Stimulated activated CD8-positive, alpha-beta memory T cell treated with anti-CD3 and anti-CD28 coated beads, Interleukin-7, amount 100 ng/mL, for 1 hour (primary cell): ENCODE measurements at places on chromosomes 11 and 22.

DNA sequence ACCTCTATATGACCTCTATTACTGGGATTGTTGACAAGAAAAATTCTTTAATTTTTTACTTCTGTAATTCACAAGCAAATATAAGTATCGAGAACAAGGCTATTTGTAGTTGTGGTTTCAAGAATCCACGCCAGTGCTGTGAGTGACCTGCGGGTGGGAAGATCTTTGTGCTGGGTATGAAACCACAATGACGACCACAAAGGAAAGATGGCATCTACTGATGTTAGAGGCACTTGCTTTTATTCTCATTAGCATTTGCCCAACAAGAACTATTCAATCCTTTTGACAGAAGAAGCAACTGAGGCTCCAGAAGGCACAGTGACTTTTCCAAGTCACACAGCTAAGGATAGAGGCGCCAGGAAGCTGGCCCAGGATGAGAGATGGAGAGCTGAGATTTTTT, 1054.9 kb downstream of the TBC1D22A start:
- DNase-seq: no peak

DNA sequence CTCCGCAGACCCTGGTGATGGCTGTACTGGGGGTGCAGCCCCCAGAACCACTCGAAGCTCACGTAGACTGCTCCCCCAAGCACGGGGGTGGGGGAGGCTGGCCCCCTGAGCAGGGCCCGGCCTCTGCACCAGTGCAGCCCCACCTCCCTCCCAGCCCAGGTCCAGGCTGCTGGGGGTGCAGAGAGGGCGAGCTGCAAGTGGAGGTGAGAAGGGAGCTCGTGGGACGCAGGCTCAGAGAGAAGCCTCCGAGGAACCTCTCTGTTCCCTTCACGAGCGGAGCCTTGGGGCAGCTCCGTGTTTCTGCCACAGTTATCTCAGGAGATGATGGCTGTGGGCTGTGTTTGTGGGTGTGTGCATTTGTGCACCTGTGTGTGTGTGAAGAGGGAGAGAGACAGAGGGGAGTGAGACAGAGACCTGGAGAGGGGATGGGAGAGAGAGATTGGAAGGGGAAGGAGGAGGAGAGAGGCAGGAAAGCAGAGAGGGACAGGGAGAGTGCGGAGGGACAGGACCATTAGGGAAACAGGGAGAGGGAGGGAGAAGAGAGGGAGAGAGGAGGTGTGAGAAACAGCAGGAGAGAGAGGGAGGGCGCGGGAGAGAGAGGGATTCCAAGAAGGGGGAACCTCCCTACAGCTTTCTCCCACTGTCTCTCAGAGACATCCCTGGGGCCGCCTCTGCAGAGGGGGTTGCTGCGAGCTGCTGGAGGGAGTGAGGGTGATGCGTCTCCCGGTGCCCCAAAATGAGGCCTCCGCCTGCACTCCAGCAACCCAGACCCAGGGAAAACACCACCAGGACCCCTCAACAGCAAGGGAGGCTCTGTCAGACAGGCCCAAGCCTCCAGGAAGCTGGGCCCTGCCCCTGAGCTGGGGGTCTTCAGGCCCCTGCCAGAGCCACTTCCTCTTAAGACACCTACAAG, 1488.6 kb downstream of the BRD1 start:
- DNase-seq: no peak

GRCh38 chr11:70129051-70129592, 51.0 kb downstream of the ANO1 start:
- no peak for DNase-seq

DNA sequence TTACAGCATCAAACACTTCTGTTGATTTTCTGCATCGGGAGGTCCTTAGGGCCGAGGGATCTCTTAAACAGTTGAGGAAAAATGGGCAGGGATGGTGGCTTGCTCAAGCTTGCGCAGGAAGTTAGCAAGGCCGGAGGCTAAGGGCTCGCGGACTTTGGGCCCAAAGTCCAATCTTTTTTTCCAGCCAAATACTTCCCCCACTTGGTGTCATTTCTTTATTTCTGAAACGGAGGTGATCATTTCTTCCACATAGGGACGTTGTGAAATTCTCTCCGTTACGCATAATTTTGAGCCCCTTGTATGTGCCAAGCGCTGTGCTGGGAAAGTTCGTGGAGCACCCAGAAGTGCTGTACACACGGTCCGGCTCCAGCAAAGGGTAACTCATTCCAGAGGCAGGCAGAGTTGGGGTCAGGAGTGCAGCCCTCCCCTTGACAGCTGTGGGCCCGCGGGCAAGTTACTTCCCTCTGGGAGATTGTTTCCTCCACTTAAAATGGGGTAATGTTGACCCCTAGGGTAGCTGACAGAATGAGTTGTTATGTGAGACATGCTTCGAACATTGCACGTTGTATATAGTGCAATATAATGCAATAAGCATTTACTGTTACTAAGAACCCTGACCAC, 809 bp downstream of the MIEF1 start:
- DNase-seq: no peak

DNA sequence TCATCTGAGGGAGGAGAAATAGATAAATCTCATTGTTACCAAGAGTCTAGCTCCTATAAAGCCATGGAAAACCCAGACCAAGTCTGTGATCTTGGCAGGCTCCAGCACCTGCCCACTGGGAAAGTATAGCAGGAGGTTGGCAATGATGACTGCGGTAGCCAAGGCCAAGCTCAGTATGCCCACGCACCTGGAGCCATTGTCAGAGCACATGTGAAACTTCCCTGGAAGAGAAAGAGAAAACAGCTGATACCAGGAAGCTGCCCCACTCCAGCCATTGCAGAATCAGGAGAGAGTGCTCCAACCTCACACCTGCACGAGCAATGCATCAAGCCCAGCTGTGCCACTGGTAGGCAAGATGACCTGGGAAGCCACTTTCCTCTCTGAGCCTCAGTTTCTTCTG, 62.2 kb upstream of the HEPHL1 start:
- DNase-seq: no peak

GRCh38 chr11:111097191-111097590, 148.3 kb upstream of the POU2AF2 start:
- no peak for DNase-seq

DNA sequence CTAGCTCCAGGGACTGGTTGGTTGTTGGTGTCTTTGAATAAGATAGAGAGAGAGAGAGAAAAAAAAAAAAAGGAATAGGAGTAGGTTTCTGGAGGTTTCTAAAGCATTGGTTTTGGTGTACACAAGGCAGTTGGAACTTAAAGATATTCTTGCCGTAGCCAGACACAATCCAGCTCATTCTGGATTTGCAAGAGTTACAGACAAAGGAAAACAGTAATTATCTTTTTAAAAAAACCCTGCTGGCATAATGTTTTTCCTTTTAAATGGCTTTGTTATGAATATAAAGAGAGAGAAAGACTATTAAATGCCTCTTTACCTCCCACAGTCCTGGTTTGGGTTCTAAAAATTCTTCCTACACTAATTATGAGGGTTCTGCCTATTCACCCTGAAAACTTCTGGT, 120.4 kb upstream of the RAG2 start:
- no peak for DNase-seq
